ENCODE measurements at places on chromosomes 3 and 15. TPM values are rescaled to one million over a fixed set of nuclear protein-coding genes. Genes with fewer than 3 reads are reported as not detected.

DNA sequence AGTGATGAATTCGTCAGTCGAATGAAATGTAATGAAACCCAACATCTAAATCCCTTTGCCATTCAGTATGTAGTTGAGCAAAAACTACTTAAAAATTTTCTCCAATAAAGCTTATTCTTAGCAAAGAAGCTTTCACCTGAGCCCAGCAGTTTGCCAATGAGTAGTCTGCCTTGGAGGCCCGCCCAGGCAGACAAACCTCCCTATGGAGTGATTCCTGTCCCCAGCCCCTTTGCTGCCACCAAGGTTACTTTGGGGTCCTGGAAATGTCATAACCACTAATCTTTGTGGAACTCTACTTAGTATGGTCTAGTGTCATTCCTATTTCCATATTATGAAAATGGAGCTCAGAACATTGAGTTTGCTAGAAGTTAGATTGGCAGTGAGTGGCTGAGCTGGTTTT lies 12.1 kb downstream of the UBAP1L start:
- DNase-seq = no peak

DNA sequence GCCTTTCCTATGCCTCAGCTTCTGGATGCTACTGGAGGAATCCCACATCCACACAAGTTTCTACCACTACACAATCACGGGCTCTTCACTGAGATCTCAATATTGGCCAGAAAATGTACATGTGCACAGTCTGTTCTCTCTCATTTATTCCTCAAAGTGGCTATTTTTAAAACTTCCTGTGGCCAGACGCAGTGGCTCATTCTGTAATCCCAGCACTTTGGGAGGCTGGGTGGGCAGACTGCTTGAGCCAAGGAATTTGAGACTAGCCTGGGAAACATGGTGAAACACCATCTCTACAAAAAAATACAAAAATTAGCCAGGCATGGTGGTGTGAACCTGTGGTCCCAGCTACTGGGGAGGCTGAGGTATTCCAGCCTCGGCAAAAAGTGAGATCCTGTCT lies 91.4 kb upstream of the PRTG start:
- no peak for DNase-seq

DNA sequence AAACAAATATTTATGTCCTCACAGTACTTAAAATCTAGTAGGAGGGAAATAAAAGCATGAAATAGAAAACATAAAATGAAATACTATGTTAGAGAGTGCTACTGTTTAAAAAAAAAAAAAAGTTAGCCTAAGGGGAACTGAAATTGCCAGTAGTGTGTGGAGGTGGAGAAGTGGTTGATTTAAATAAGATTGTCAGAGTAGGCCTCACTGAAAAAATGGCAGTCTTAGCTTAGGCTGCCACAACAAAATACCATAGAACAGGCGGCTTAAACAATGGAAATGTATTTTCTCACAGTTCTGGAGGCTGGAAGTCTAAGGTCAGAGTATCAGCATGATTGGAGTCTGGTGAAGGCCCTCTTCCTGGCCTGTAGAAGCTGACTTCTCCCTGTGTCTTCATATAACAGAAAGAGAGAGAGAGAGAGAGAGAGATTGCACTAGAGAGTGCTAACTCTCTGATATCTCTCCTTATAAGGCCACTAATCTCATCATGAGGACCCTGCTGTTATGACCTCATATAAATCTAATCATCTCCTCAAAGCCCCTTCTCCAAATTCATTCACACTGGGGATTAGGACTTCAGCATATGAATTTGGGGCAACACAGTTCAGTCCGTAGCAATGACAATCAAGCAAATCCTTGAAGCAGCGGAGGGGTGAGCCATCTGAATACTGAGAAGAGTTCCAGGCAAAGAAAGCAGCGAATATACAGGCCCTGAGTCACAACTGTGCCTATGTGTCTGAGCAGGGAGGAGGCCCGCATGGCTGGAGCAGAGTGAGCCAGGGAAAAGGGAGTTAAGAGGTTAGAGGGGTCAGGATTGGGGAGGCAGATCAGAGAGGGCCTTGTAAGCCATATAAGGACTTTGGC lies 23.6 kb upstream of the LRRC34 start:
- DNase-seq = no peak

- DNase-seq = no peak
These were observed 168.8 kb downstream of the NUP210 start for GRCh38 chr3:13251166-13251903.

DNA sequence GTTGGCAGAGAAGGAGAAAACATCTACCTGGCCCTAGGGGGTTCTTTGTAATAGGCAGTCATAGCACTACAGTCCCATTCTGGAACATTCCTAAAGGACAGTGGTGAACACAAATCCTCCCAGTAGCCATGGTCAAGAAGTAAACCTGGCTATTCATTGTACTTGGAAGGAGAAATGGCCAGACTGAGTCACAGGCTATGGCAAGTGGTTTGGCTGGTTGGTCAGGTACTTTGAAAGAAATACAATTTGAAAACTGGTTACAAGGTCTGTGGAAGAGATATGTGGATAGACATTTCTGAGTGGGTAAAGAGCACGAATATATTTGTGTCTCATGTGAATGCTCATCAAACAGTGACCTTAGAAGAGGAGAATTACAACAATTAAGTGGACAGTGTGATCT lies 33.0 kb upstream of the FAN1 start:
- no peak for DNase-seq

- no peak for DNase-seq
These were observed 130.4 kb upstream of the IQSEC1 start for GRCh38 chr3:13203398-13204176.

ACKR2 gene
- total RNA-seq = not detected

RETNLB gene
- total RNA-seq = not detected

PAQR9 gene
- total RNA-seq = 0.36 TPM
